ENCODE measurements at places on chromosomes 6 and 20. TPM values are rescaled to one million over a fixed set of nuclear protein-coding genes. Genes with fewer than 3 reads are reported as not detected.

PACRG gene
- 5.0 TPM for polyA plus RNA-seq

SYCP2 gene
- 0.22 TPM for polyA plus RNA-seq

PRL gene
- polyA plus RNA-seq: not detected

GTF2H4 gene
- polyA plus RNA-seq: 33.0 TPM

LRFN2 gene
- polyA plus RNA-seq: 2.0 TPM

NUDT3 gene
- polyA plus RNA-seq: 32.7 TPM

GPLD1 gene
- 0.80 TPM for polyA plus RNA-seq

OPRL1 gene
- 10.8 TPM for polyA plus RNA-seq

GHRH gene
- not detected for polyA plus RNA-seq

CLDN20 gene
- not detected for polyA plus RNA-seq

MOG gene
- 87.3 TPM for polyA plus RNA-seq

NKX2-4 gene
- polyA plus RNA-seq: not detected

BIRC7 gene
- not detected for polyA plus RNA-seq

KCNK15 gene
- 0.12 TPM for polyA plus RNA-seq

CLVS2 gene
- 0.58 TPM for polyA plus RNA-seq

BNIP5 gene
- not detected for polyA plus RNA-seq

PRR18 gene
- polyA plus RNA-seq: 22.1 TPM

CTCFL gene
- not detected for polyA plus RNA-seq

MYCT1 gene
- 2.2 TPM for polyA plus RNA-seq

C2 gene
- 5.5 TPM for polyA plus RNA-seq

DXO gene
- polyA plus RNA-seq: 32.3 TPM

BMP5 gene
- polyA plus RNA-seq: not detected

ATP9A gene
- polyA plus RNA-seq: 71.9 TPM

HRH3 gene
- 30.9 TPM for polyA plus RNA-seq

FAXC gene
- 25.0 TPM for polyA plus RNA-seq

CPNE5 gene
- polyA plus RNA-seq: 22.9 TPM

OXT gene
- polyA plus RNA-seq: not detected

TRIM15 gene
- not detected for polyA plus RNA-seq

MAP3K5 gene
- 8.4 TPM for polyA plus RNA-seq

SDCBP2 gene
- 9.5 TPM for polyA plus RNA-seq

GLYATL3 gene
- polyA plus RNA-seq: not detected

LAMA2 gene
- polyA plus RNA-seq: 2.5 TPM

CRYBG1 gene
- polyA plus RNA-seq: 0.31 TPM

TSPO2 gene
- not detected for polyA plus RNA-seq

ZSCAN31 gene
- polyA plus RNA-seq: 19.4 TPM

SEL1L2 gene
- polyA plus RNA-seq: not detected

PAK5 gene
- 7.2 TPM for polyA plus RNA-seq

ERMARD gene
- polyA plus RNA-seq: 11.0 TPM

MED23 gene
- 9.7 TPM for polyA plus RNA-seq

PPIL4 gene
- polyA plus RNA-seq: 14.0 TPM

UBE2C gene
- polyA plus RNA-seq: 383 TPM

MAP7 gene
- 40.4 TPM for polyA plus RNA-seq

CITED2 gene
- polyA plus RNA-seq: 55.7 TPM

TMC2 gene
- not detected for polyA plus RNA-seq

MAFB gene
- polyA plus RNA-seq: 2.7 TPM

CENPQ gene
- 3.4 TPM for polyA plus RNA-seq

Measured in brain (organoid and tissue), 16 donors.